Astrocyte of the cerebellum (primary cell): ENCODE measurements at places on chromosomes 4 and X.

GRCh38 chrX:17414027-17414658, 39.1 kb downstream of the NHS start:
- no peak for DNase-seq

DNA sequence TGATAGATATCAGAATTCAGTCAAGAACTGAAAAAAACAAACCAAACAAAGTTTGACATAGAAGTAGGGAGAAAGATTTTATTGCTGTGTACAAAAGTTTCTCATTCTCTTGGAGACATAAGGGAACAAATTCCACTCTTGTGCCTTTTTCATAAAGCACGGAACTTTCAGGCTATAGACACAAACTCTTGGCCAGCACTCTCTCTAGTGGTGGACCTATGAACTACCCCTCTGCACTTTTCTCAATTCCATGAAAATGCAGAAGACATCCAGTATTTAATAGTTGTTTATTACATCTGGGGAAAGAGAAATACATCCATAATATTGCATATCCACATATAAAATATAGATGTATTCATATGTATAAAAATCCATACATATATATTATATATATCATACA, 291.6 kb upstream of the HS3ST1 start:
- no peak for DNase-seq

DNA sequence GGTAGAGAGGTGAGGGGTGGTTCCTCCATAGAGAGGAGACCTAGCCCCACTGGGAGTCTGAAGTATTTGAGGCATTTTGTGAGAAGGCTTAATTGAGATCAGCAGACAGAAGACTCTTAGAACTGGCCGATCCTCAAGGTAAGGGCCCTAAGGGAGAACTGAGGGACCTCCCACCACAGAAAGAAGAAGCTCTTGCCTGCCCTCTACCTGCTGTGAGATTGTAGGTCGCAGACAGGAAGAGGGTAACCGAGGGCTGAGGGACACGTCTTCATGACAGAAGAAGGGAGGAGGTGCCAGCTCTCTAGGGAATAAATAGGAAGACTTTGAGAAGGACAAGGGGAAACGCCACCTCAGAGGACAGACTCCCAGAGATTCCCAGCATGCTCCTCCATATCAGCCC, 24.1 kb upstream of the MAGEC1 start:
- DNase-seq: no peak

- no peak for DNase-seq
Measured at GRCh38 chrX:14903891-14904290, 30.7 kb downstream of the MOSPD2 start.

DNA sequence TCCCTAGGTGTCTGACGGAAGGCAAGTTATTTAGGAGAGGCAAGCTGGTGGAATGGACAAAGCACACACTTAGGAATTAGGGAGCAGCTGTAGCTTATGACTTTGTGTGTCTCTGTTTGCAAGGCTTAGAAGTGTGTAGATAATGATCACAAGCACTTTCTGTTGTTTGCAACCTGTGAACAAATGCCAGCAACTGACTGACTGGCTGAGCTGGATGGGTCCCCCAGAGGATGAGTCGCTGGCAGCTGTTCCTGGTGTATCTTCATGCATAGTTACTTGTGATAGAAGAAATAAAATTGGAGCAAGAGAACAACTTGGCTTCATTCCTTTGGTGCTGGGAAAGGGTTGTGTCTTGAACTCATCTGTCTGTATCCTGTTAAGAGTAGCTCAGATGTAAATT, 64.2 kb upstream of the BEND4 start:
- no peak for DNase-seq

DNA sequence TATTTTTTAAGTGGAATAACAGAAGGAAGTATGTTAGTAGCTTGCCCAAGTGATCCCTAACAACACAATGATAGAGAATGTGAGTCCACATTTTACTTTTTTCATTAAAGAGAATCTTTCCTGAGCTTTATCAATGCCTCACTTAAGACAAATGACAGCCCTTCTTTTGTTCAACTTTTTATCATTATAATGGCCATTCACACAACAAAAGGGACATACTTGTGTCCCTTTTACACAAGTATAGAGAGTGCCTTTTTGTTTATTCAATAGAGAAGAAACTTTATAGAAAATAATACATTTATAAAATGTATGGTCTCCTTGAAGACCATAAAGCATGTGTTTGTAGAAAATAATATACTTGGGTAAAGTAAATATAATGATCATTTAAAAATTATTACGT, 96.3 kb downstream of the PDE5A start:
- DNase-seq: no peak
